Lower lobe of right lung (tissue), 2 donors: ENCODE measurements at places on chromosomes 2 and 18. TPM values are rescaled to one million over a fixed set of nuclear protein-coding genes. Genes with fewer than 3 reads are reported as not detected.

DNA sequence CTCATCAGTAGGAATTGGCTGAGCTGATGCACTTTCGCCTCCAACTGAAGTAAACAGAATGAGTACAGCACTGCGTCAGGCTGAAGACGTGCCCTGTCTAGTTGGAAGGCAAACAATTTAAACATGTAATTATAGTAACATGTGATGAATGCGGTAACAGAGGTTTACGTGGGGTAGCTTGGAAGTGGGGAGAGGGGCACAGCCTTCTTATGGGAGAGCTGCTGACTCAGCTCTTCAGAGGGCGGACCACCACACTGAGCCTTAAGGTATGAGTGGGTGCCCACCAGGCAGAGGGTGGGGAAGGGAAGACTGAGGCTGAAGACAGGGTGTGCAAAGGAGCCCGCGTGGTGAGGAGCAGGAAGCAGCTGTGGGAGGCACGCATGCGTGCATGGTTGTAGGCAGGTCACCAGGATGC lies 6.2 kb upstream of the EHD3 start:
- H3K27ac ChIP-seq = no peak overlapping the region
- no peaks in the 10 kb centered on the region for H3K27me3 ChIP-seq
- DNase-seq = no peak
- no peaks in the 10 kb centered on the region for H3K36me3 ChIP-seq
- no peak overlapping the region for H3K4me3 ChIP-seq
- no peaks in the 10 kb centered on the region for H3K4me1 ChIP-seq

DNA sequence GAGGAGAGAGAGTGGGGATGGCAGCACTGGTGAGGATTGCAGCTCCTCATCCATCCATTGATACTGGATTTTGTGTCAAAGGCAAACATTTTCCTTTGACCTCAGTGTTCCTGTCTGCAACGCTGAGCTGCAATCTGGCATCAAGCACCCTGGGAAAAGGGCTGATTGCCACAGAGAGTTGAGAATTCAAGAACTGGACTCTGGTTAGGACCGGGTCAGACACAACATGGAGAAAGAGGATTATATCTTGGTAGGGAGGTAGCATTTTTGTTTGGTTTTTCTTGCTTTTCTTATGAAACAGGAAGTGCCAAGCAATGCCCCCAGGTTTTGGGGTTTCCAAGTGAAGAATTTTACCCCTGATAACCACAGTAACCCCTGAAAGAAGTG lies 81.9 kb upstream of the PKDCC start:
- no peaks in the 10 kb centered on the region for H3K27me3 ChIP-seq
- H3K4me3 ChIP-seq = no peak overlapping the region
- no peak overlapping the region for H3K27ac ChIP-seq
- no peaks in the 10 kb centered on the region for H3K36me3 ChIP-seq

The CDC42EP3 gene
- 73.1 TPM for total RNA-seq

DNA sequence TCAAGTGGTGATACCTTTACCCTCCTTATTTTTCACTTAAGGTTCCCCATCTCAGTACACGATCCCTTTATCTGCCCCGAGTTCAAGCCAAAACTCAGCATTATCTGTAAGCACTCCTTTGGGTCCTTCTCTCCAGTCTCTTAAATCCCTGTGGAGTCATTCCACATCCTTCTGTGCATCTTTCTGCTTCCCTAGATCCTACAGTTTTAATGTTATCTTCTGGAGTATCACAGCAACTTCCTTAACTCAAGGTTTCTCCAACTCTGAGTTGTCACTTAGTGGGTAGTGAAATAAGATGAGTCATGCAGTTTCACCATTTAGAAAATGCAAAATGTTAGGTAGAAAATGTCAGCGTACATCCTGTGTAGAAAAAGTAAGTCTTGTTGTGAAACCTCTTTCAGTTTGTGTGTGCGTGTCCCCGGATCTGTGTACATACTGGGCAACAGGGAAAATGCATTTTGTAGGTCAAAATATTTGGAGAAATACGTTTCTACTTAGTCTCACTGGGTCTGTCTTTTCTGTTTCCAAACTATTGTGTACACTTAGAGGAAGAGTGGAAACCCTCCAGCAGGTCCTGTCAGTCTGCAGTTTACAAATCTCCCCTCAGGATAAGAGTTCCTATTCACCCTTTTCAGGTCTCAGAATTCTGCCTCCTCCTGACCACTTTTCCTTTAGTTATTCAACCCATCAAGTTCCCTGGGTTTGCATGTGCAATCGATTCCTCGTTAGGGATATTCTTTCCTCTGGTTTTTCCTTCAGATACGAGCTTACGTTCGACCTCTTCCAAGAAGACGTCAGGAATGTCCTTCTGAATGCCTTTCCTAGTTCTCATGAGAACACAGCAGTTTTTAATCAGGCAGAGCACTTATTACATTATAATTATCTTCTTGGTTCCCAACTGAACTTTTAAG lies 154.8 kb downstream of the TGIF1 start:
- DNase-seq = no peak
- H3K27ac ChIP-seq = peak overlapping the region; percentile 87
- peaks cover 33% of the 10 kb centered on the region for H3K4me1 ChIP-seq
- no peaks in the 10 kb centered on the region for H3K27me3 ChIP-seq
- peak overlapping the region; percentile 43 for H3K4me3 ChIP-seq
- H3K36me3 ChIP-seq = no peaks in the 10 kb centered on the region

The TPO gene
- total RNA-seq = 0.21 TPM

DNA sequence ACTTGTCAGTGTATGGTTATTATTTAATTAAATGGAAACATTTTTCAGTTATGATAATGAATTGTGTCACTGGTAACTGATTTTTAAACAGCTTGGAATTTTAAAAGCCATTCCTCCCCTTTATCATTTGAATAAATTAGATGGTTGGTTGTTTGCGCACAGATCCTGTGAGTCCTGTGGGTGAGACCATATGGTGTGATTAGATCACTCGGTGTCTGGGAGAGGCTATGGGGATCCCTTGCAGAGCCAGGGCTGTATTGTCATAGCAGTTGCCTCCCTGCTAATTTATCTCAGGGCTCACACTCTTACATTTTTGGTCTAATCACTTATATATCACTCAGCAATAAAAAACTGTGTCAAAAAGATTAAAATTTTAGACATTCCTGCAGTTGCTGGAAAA lies 133.5 kb downstream of the ASXL3 start:
- no peaks in the 10 kb centered on the region for H3K36me3 ChIP-seq
- H3K27me3 ChIP-seq = no peaks in the 10 kb centered on the region
- H3K27ac ChIP-seq = no peak overlapping the region
- H3K4me1 ChIP-seq = no peaks in the 10 kb centered on the region

The SP140 gene
- total RNA-seq = 15.0 TPM

GRCh38 chr18:58789876-58790240 lies 74.8 kb upstream of the ZNF532 start:
- no peak overlapping the region for H3K4me3 ChIP-seq
- no peak for DNase-seq
- no peaks in the 10 kb centered on the region for H3K36me3 ChIP-seq

GRCh38 chr2:100721693-100722092 lies 98.2 kb upstream of the NPAS2 start:
- no peak for DNase-seq
- H3K27ac ChIP-seq = no peak overlapping the region
- H3K36me3 ChIP-seq = no peaks in the 10 kb centered on the region

DNA sequence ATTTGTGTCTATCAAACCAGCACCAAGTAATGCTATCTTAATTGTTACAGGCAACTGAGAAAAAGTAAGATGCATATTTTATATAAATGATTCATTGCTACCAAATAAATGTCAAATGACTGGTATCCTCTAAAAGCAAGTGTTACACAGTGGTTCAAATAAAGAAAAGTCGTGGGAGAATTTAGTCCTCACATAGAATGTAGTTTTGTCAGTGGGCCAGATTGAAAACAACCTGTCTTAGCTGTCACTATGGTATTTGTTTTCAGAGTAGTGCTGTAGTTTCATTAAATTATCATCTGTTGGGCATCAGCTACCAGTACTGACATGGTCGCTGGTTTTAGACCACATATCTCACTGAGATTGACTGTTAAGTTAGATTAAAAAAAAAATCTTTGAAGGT lies 10.2 kb upstream of the EIF2AK3 start:
- H3K4me3 ChIP-seq = no peak overlapping the region
- H3K4me1 ChIP-seq = no peaks in the 10 kb centered on the region
- H3K36me3 ChIP-seq = no peaks in the 10 kb centered on the region
- no peak for DNase-seq
